ENCODE measurements at places on chromosomes 16 and 17.

DNA sequence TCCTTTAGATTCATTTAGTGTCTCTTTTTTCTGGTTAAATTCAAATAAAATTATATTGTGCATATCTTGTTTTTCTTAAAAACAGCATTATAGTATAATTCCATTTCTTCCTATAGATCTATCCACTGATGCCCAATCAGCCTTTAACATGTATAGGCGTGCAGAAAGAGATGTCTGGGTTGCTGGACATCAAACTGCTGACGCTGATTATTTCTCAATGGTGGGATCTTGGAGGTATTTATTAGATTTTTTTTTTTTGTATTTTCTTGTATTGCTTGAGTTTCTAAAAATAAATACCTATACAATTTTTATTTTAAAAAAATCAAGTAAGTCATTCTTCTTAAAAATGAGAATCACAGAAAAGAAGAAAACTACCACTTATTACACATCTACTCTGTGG is 50.9 kb downstream of the COG7 start:
- H3K27ac ChIP-seq: no peak overlapping the region
- peaks cover 12% of the 10 kb centered on the region for H3K4me1 ChIP-seq
- H3K36me3 ChIP-seq: peaks cover 24% of the 10 kb centered on the region
- H3K4me3 ChIP-seq: no peak overlapping the region

GRCh38 chr16:57371494-57372371 is 557 bp upstream of the CX3CL1 start:
- H3K4me3 ChIP-seq: no peak overlapping the region
- peaks cover 4% of the 10 kb centered on the region for H3K36me3 ChIP-seq
- peaks cover 23% of the 10 kb centered on the region for H3K27me3 ChIP-seq
- no peak overlapping the region for H3K27ac ChIP-seq
- DNase-seq: no peak
- H3K4me1 ChIP-seq: peaks cover 5% of the 10 kb centered on the region

- peaks cover 3% of the 10 kb centered on the region for H3K36me3 ChIP-seq
- peaks cover 16% of the 10 kb centered on the region for H3K4me1 ChIP-seq
- peaks cover 52% of the 10 kb centered on the region for H3K27me3 ChIP-seq
- H3K27ac ChIP-seq: no peak overlapping the region
Observed at GRCh38 chr16:88976366-88977017, 515 bp downstream of the CBFA2T3 start.

DNA sequence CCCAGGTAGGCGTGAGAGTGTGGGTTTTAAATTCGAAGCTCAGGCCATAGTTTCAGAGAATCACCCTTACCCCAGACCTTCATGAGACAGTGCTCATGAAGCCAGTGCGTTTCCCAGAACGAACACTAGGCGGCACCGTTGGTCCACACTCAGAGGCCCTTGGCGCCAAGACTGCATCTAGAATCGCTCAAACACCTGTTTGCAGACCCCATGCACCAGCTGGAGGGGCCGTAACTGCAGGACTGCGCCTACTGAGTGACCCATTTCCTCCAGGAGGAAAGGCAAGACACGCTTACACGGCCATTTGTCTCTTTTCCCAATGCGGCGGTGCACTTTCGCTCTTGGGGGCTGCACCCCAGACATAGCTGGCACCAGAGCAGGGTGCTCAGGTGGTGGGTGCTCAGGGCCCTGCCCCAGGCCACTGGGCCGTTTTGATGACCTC is 34.0 kb downstream of the ADGRG5 start:
- H3K4me3 ChIP-seq: no peak overlapping the region
- H3K27ac ChIP-seq: no peak overlapping the region
- H3K27me3 ChIP-seq: peaks cover 13% of the 10 kb centered on the region
- peaks cover 4% of the 10 kb centered on the region for H3K36me3 ChIP-seq

DNA sequence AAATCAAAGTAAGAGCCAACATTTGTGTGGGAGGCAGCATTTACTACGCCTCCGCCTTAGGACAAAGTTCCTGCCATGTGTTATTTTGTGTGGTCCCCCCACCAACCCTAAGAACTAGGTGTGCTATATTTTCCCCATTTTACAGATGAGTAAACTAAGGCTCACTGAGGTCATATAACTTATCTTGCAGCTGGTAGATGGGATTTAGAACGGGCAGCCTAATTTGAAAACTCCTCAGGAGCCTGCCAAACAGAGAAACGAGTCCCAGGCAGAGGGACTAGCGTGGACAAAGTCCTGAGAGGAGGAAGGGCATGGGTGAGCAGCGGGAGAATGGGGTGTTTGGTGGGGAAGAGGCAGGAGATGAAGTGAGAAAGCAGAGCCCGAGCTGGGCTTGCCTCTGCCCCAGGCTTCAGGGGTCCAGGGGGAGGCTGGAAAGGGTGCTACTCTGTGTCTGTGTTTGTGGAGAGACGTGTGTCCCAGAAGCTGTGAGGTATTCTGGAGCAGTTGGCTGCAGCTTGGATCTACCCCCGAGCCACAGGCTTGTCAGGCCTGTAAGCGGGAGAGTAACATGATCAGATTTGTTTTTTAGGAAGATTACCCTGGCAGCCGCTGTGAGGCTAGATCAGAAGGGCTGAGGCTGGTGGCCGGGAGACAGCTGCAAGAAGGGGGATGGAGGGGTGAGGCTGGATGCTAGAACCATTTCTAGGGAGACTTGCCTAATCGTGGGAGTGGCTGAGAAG is 5.0 kb downstream of the MLLT6 start:
- no peak for DNase-seq
- H3K27me3 ChIP-seq: no peaks in the 10 kb centered on the region
- no peak overlapping the region for H3K4me3 ChIP-seq
- peaks cover 10% of the 10 kb centered on the region for H3K36me3 ChIP-seq

DNA sequence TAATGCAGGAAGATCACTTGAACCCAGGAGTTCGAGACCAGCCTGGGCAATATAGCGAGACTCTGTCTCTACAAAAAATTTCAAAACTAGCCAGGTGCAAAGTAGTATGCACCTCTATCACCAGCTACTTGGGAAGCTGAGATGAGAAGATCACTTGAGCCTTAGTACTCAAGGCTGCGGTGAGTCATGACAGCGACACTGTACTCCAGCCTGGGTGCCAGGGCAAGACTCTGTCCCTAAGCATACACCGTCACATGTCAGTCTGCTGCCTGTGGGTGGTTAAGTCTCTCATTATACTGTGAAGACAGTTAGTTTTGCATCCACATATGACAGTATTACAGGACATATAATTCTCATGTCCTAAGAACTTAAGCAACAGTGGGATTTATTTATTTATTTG is 21.8 kb downstream of the NMRAL1 start:
- DNase-seq: no peak
- H3K4me1 ChIP-seq: peaks cover 4% of the 10 kb centered on the region
- no peak overlapping the region for H3K4me3 ChIP-seq
- H3K36me3 ChIP-seq: no peaks in the 10 kb centered on the region
- no peak overlapping the region for H3K27ac ChIP-seq

GRCh38 chr17:38453951-38454421 is 25.7 kb downstream of the ARHGAP23 start:
- DNase-seq: no peak
- no peak overlapping the region for H3K4me3 ChIP-seq
- H3K27me3 ChIP-seq: peaks cover 69% of the 10 kb centered on the region
- H3K36me3 ChIP-seq: peaks cover 11% of the 10 kb centered on the region

DNA sequence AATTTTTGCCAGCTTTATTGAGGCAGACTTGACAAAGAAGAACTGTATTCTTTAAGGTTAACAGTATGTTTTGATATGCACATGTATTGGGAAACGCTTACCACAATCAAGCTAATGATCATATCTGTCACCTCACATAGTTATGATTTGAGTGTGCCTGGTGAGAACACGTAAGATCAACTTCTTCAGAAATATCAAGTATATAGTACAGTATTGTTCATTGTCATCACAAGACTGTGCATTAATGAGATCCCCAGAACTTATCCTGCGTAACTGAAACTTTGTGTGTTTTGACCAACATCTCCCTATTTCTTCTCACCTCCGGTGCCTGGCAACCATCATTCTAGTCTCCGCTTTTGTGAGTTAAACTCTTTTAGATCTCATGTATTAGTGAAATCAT is 756.4 kb upstream of the EEF2KMT start:
- H3K4me3 ChIP-seq: no peak overlapping the region
- no peak for DNase-seq
- no peak overlapping the region for H3K27ac ChIP-seq
- no peaks in the 10 kb centered on the region for H3K4me1 ChIP-seq
- no peaks in the 10 kb centered on the region for H3K36me3 ChIP-seq

DNA sequence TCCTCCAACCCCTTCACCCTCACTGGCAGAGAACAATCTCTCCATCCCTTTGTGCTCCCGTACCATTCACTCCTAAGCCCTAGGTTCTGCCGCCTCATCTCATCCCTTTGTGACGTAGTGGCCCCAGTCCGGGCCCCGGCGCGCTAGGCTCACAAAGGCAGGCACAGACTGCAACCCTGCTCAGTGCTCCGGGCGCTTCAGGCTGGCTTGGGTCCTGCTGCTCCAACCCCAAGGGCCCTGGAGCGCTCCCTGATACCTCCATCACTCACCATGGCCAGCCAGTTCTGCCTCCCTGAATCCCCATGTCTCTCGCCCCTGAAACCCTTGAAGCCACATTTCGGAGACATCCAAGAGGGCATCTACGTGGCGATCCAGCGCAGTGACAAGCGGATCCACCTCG is at the start of gene KIF2B:
Gene KIF2B, plus strand, starts transcription at position 164 of the 400 bp plus-strand sequence. Its CDS starts 107 bp downstream, at position 271.
- H3K27ac ChIP-seq: no peak within 1 kb of the TSS
- H3K4me3 ChIP-seq: no peak within 1 kb of the TSS
- H3K27me3 ChIP-seq: no peaks in the 10 kb centered on the region
- no peaks in the 10 kb centered on the region for H3K4me1 ChIP-seq
- no peak for DNase-seq

DNA sequence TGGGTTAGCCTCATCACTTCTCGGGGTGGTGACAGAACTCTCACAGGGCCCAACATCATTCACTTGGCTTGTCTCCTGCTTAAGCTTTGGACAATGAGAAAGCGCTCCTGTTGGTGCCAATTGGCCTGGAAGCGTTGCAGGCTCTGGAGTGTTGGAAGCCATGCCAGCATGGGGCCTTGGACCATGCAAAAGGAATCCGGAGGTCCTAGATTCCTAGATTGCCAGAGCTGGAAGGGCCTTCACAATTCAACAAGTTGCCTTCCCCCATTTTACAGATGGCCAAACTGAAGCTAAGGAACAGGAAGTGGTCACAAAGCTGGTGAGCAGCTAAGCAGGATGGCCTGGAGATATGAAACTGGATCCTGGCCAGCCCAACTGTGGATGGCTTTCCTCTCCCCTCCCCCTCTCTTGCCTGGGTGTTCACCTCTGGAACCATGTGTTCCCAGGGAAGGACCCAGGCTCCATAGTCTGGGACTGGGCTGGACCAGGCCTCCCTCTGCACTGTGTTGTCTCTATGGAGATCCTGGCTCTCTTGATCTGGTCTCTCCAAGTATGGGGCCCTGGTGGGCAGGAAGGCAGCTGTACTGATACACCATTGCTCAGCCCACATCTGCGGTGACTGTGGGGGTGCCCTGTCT is 6.0 kb upstream of the IGFBP4 start:
- H3K4me3 ChIP-seq: no peak overlapping the region
- H3K4me1 ChIP-seq: peaks cover 7% of the 10 kb centered on the region
- no peaks in the 10 kb centered on the region for H3K27me3 ChIP-seq
- no peak for DNase-seq

GRCh38 chr16:71383054-71383773 is 24.7 kb downstream of the CALB2 start:
- no peak overlapping the region for H3K27ac ChIP-seq
- H3K36me3 ChIP-seq: no peaks in the 10 kb centered on the region

DNA sequence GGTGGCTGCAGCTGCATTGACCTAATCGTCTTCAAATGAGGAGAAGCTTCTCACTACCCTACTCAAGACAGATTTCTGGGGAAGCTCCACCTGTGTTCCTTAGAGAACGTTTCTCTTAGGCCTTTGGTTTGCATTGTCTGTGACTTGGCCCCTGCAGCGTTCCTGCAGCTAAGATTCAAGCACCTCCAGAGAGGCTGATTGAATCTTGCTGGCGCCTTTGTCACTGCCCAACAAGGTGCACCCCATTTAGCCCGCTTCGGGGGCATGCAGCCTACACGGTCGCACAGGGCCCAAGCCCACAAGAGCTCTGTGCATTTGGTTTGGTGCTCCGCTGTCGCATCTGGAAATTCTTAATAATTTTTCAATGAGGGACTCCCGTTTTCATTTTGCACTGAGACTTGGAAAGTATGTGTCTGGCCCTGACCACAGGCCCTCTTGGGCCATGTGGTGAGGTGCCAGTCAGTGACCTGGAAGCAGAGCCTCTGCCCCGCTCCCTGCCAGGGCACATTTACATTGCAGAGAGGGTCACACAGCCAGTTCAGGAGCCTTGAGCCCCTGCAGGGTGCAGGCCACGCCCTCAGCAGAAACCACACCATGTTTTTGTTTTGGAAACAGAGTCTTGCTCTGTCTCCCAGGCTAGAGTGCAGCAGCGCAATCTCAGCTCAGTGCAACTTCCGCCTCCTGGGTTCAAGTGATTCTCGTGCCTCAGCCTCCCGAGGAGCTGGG is 51.1 kb upstream of the CACNG5 start:
- DNase-seq: no peak
- no peaks in the 10 kb centered on the region for H3K27me3 ChIP-seq
- H3K4me1 ChIP-seq: peaks cover 4% of the 10 kb centered on the region
- H3K4me3 ChIP-seq: no peak overlapping the region

DNA sequence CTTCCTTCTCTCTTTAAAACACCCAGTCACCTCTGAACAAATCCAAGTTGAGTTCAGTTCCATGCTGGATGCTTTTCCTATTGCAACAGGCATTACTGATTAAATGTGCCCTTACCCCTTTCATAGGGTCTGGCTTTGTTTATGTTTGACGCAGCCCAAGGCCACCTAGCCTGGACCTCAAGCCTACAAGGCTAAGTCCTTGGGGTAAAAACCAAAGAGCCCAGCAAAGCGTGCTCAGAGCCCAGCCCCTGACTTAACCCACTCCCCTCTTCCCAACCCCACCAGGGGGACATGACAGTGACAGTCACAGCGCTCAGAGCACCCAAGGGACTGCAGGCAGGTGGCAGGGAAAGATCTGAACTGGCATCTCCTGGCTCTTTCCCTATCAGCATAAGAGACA is 200.6 kb downstream of the XYLT1 start:
- peaks cover 40% of the 10 kb centered on the region for H3K4me1 ChIP-seq
- H3K27me3 ChIP-seq: no peaks in the 10 kb centered on the region
- peak overlapping the region; percentile 24 for H3K27ac ChIP-seq

- peaks cover 9% of the 10 kb centered on the region for H3K27me3 ChIP-seq
- peak overlapping the region; percentile 21 for H3K27ac ChIP-seq
- no peak overlapping the region for H3K4me3 ChIP-seq
- DNase-seq: peak; percentile 25
- H3K36me3 ChIP-seq: no peaks in the 10 kb centered on the region
- H3K4me1 ChIP-seq: peaks cover 10% of the 10 kb centered on the region
Observed at GRCh38 chr16:11405331-11406176, 60.3 kb downstream of the RMI2 start.

GRCh38 chr16:30921748-30922419 is 1.5 kb upstream of the FBXL19 start:
- no peaks in the 10 kb centered on the region for H3K36me3 ChIP-seq
- peak overlapping the region; percentile 98 for H3K27ac ChIP-seq
- H3K4me3 ChIP-seq: peak overlapping the region; percentile 99
- DNase-seq: peak; percentile 79
- H3K27me3 ChIP-seq: no peaks in the 10 kb centered on the region

DNA sequence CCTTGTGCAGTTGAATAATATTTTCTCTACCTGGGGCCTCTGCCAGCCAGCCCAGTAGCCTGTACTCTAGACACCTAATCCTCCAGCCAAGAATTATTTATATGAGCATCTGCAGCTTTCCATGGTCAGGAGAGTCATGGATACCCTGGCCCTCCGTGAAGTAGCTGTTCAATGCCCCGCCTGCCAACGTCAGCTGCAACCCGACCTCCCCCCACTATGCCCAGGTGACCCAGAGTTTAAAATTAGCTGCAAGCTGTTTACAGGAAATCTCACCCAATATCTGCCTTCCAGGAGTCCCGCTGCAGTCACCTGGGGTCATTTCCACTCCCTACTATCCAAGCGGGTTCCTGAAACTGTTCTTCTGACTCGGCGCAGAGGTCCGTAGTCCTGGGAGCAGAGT is 12.3 kb downstream of the SDR42E2 start:
- H3K36me3 ChIP-seq: peaks cover 2% of the 10 kb centered on the region
- no peak overlapping the region for H3K27ac ChIP-seq
- no peak overlapping the region for H3K4me3 ChIP-seq
